ENCODE measurements at places on chromosomes 3 and 15. TPM values are rescaled to one million over a fixed set of nuclear protein-coding genes. Genes with fewer than 3 reads are reported as not detected.

Gene RPL4
- polyA plus RNA-seq, result 5,574 TPM

Gene CFAP100
- 0.06 TPM for polyA plus RNA-seq

DNA sequence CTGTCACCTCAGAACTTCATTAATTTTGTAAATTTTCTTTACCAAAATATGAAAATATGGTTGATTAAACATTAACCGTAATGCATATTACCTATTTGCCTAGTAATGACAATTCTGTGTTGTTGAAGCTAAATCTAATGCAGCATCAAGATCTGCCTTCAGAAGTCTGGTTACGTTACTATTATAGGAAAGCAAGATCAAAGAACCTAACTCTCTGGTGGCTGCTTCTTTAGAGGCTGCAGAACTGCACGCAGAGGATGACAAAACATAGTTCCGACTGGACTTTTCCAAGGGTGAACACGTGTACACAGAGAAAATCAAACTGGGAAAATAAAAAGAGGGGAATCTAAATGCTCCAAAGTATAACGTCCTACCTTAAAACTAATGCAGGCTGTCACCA, 20.5 kb downstream of the CD47 start:
- no peak for DNase-seq

DNA sequence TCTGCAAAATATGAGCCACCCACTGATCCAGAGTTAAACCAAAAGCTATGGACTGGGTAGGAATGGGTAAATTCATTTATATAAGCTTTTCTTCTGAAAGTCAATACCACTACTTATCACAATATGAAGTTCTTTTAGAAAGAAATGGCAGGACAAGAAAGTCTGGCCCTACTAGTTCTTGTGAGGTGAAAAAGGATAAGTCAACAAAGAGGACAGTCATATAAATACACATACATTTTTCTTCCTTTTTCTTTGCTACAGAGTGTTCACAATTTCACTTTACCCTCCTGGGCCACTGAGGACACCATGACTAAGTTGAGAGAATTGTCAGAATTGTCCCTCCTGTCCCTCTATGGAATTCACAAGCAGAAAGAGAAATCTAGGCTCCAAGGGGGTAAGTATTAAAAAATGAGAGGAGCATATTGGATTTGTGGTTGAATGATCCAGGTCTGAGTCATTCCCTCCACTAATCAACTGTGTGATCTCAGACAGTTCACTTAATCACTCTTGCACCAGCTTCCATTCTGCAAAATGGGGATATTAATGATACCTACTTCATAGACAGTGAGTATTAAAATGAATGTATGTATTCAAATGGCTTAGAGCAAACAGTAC, 27.6 kb downstream of the ACP3 start:
- DNase-seq, result no peak

- no peak for DNase-seq
Measured at GRCh38 chr15:75032395-75032794, 9.0 kb downstream of the PPCDC start.

- DNase-seq, result no peak
Measured at GRCh38 chr3:11651900-11652299, 8.2 kb upstream of the VGLL4 start.

DNA sequence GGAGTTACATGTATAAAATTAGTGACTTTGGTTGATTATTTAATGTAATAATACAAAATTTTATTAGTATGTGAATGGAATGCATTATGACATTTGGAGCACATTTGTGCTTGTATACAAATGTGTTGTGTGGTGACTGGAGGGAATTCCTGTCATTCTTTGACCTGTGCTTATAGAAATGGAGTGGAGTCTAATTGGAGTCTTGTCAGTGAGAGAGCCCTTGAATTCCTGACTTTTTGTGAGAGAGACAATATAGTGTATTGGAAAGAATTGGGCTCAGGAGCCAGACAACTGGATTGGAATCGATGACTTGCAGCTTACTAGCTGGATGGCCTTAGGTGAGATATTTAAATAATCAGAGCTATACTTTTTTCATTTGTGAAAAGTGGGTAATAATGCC, 9.4 kb downstream of the TCF12 start:
- DNase-seq, result no peak

- DNase-seq, result peak; percentile 71
Measured at GRCh38 chr15:29821416-29822099, 710 bp downstream of the TJP1 start.
